ENCODE measurements at places on chromosomes 3 and 15.

DNA sequence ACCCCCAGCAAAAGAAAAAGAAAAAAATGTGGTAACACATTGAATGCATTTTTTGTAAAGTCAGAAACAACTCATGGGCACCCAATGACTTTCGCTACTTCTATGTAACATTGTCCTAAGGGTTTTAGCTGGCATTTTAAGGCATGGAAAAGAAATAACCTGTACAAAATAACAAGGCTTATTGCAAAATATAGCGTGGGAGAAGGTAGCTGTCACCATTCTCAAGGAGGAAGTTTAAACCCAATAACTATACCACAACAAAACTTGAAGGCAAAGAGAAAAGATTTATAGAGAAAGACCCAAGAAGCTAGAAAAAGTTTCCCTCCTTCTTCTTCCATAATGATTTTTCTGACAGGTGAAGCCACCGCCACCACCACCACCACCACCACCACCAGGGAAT, 55.7 kb upstream of the ACP3 start:
- no peak for DNase-seq

GRCh38 chr3:30538791-30539190, 67.6 kb upstream of the TGFBR2 start:
- DNase-seq, result no peak

GRCh38 chr15:101113114-101114005, 138.5 kb downstream of the CHSY1 start:
- no peak for DNase-seq

GRCh38 chr3:133054586-133054985, 16.4 kb downstream of the TMEM108 start:
- no peak for DNase-seq

DNA sequence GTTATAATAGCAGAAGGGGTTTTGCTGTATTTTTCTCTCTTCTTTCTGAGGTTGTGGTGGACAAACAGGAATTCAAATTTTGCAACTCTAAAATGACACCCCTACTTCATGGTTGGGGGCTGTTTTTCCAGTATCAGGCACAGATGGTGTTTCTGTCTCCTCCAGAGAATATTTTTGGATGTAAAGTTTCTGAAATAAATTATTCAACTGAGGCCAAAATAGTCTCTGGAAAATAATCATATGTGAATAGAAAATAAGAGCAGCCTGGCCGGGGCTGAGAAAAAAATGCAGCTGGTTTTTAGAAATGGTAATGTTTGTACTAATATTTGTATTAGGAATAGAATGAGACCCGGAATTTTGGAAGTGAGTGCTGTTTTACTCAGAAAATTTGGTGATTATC, 121.3 kb upstream of the ADAMTS9 start:
- no peak for DNase-seq

GRCh38 chr15:48748535-48748934, 62.3 kb downstream of the CEP152 start:
- DNase-seq, result no peak

GRCh38 chr3:181210275-181210674, 220.7 kb upstream of the DNAJC19 start:
- no peak for DNase-seq

GRCh38 chr15:100159436-100159835, 182.3 kb downstream of the ADAMTS17 start:
- DNase-seq, result no peak

DNA sequence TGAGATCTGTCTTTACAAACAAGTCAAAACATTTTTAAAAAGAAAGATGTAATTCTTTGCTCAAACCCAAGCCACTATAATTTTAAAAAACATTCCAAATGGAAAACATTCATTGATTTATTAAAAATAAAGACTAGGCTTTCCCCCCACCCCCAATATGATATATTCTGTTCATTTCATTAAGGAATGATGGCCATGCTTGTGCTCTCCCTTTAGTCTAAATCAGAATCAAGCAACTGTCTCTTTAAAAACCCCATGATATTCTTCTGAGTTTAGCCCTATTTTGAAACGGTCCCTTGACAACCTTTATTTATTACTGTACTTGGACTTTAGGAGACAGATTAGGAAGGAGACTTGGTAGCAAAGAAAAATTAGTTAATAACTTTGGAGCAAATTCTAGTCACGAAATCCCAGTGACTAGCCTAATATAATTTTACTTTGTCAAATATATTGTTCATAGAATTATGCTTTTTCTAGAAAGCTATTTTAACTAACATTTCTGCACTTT, 38.4 kb downstream of the TSC22D2 start:
- no peak for DNase-seq

Data from kidney (tissue), 22 donors.